ENCODE measurements at places on chromosomes 3 and 15.

DNA sequence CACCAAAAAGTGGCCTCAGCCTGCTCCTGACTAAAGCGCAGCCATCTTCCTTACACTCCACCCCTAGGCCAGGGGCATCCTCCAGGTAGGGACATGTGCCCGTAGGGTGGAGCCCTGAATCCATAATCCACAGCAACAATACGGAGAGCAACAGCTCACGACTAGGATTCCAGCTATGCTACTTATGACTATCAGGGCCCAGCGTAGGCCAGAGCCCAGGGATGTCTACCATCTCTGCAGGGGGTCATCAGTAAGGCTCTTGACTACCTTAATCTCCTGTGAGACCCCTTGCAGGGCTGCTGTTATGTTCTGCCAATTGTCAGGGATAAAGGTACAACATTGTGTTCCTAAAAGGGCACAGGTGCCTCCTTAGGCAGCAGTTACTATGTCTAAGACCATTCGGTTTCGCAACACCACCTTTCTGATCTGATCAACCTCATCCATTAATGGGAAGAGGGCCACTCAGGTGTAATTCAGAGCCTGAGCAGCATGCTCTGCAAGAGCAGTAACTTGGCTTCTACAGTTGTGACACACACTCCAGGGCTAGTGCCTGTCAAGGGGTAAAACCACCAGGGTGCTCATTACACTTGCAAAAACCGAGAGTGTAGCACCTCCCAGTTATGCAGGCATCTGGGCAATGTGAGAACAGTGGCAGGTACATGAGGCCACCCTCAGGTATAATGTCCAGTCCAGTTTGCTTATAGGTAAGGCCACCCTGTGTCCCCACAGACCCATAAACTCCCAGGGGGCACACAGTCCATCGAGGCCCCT, 11.0 kb downstream of the CCRL2 start:
- peaks cover 1% of the 10 kb centered on the region for H3K27me3 ChIP-seq
- no peak overlapping the region for H3K27ac ChIP-seq
- no peaks in the 10 kb centered on the region for H3K36me3 ChIP-seq
- no peak for DNase-seq
- peaks cover 11% of the 10 kb centered on the region for H3K4me1 ChIP-seq

DNA sequence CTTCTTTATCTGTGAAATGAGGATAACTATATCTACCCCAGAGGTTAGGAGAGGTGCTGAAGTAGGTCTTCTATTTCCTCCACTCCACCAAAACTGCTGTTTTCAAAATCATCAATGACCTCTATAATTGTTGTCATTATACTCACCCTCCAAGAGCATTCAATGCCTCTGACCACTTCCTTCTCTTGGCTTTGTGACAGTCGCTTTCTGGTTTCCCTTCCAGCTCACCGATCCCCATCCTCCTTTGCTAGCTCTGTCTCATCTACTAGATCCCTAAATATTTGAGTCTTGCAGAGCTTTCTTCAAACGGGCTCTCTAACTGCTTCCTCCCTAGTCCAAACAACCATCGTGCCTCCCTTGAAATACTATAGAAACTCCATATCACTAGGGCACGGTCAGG, 153.5 kb downstream of the RPLP1 start:
- no peaks in the 10 kb centered on the region for H3K36me3 ChIP-seq
- peaks cover 12% of the 10 kb centered on the region for H3K27me3 ChIP-seq
- H3K4me3 ChIP-seq: no peak overlapping the region
- H3K27ac ChIP-seq: no peak overlapping the region
- DNase-seq: no peak

GRCh38 chr3:151430821-151431484, 29.9 kb downstream of the IGSF10 start:
- no peaks in the 10 kb centered on the region for H3K4me1 ChIP-seq
- H3K4me3 ChIP-seq: no peak overlapping the region
- DNase-seq: no peak
- H3K36me3 ChIP-seq: no peaks in the 10 kb centered on the region
- no peaks in the 10 kb centered on the region for H3K27me3 ChIP-seq

DNA sequence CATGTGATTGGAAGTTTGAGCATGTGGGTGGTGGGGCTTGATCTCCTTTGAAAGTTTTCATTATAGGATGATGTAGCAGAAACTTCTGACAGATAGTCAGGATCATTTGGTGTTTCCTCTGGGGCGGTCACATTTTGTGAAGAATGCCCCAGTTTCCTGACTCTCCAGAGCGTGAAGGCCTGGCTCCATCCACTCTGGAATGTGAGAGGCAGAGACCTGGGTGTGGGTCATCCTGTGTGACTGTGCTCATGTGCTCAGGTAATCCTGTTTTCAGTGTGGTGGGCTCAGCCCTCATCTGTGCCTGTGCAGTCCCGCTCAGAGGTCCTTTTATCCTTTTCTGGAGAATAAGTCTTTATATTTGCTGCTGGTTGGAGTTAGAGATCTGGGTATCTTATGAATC, 81.0 kb downstream of the RGMA start:
- H3K4me3 ChIP-seq: no peak overlapping the region
- H3K4me1 ChIP-seq: peaks cover 2% of the 10 kb centered on the region
- peak overlapping the region; percentile 39 for H3K27ac ChIP-seq
- peaks cover 60% of the 10 kb centered on the region for H3K36me3 ChIP-seq
- DNase-seq: no peak

All from endothelial cell (in vitro differentiated cells).